ENCODE measurements at places on chromosomes 2 and 18. TPM values are rescaled to one million over a fixed set of nuclear protein-coding genes. Genes with fewer than 3 reads are reported as not detected.

DNA sequence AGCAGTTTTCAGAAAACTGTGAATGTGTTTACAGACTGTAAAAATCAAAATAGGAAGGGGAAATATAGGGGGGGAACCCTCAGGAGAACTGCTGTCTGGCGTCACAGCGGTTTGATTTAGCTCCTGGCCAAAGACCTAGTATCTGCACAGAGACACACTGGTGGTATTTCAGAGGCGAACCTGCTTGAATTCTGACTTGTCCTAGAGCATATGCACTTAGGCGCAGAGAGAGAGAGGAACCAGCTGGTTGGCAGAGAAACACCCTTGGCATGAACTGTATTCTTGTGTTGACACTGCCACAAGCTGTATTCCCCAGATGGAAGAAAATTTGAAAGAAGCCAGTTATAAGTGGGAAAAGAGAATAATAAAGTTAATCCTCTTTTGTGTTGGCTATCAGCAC lies 506.5 kb upstream of the NRP2 start:
- DNase-seq, result no peak
- no peak overlapping the region for H3K4me3 ChIP-seq
- H3K36me3 ChIP-seq, result peaks cover 3% of the 10 kb centered on the region
- H3K4me1 ChIP-seq, result peaks cover 34% of the 10 kb centered on the region

DNA sequence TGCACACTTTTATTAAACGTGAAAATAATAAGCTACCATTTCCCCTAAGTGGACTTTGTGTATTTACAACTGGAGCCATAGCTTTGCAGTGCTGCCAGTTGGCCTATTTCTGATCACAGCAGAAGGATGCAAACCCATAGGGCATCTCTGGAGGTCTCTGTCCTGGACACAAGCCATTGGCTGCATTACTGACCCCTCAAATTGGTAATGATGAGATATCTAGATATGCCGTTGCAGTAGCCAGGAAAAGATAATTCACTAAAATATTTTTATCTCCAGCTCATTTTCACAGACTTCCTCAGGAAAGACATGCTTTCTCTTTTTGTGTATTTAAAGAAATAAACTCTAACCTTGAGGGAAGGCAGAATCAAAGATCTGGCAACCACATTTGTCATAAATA lies 182.5 kb downstream of the TDRD15 start:
- peaks cover 2% of the 10 kb centered on the region for H3K4me1 ChIP-seq
- H3K27ac ChIP-seq, result no peak overlapping the region
- H3K27me3 ChIP-seq, result peaks cover 2% of the 10 kb centered on the region
- no peak overlapping the region for H3K4me3 ChIP-seq

- no peak for DNase-seq
- no peak overlapping the region for H3K27ac ChIP-seq
- H3K4me3 ChIP-seq, result no peak overlapping the region
- H3K4me1 ChIP-seq, result peaks cover 28% of the 10 kb centered on the region
- no peaks in the 10 kb centered on the region for H3K27me3 ChIP-seq
Observed at GRCh38 chr2:196144513-196145126, 26.8 kb downstream of the STK17B start.

- DNase-seq, result no peak
- H3K27me3 ChIP-seq, result no peaks in the 10 kb centered on the region
- peaks cover 65% of the 10 kb centered on the region for H3K4me1 ChIP-seq
- H3K36me3 ChIP-seq, result peaks cover 10% of the 10 kb centered on the region
Observed at GRCh38 chr2:33130544-33130943, 183.8 kb downstream of the LTBP1 start.

GRCh38 chr2:64276417-64277095 lies 132.3 kb upstream of the PELI1 start:
- no peaks in the 10 kb centered on the region for H3K36me3 ChIP-seq
- no peak for DNase-seq
- peak overlapping the region; percentile 81 for H3K27ac ChIP-seq
- H3K4me3 ChIP-seq, result no peak overlapping the region
- H3K4me1 ChIP-seq, result peaks cover 48% of the 10 kb centered on the region
- no peaks in the 10 kb centered on the region for H3K27me3 ChIP-seq

DNA sequence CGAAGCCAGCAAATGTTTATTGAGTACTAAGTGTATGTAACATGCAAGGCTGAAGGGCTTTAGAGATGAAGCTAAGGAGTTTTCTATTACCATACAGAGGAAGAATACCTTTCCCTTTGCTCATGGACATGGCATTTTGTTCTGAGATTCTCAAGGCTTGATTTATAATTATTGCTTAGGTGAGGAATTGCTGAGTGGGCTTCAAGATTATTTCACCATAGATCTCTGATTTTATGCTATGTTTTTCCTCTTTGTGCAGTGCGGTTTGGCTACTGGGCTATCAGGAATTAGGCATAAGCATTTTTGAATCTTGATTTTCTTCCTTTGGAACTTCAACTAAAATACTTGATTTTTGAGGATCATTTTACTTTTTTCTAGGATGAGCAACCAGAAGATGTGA lies 42.5 kb downstream of the VRK2 start:
- no peak overlapping the region for H3K27ac ChIP-seq
- H3K27me3 ChIP-seq, result no peaks in the 10 kb centered on the region
- H3K4me3 ChIP-seq, result no peak overlapping the region
- no peaks in the 10 kb centered on the region for H3K4me1 ChIP-seq

DNA sequence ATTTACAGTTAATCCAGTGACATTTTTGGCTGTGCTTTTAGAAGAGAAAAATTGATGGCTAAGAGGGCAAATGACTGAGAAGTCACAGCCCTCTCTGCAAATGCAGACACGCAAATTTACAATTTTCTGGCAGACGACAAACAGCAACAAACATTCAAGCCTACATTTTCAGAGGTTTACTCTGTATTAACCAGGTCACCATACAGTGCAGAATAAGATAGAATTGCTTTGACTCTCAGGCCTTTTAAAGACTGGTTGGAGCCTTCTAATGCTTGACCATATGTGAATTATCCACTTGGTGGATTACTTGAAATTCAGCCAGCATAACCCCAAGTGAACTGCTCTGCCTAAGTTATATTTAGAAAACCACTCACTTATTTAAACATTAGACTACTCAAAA lies 280.9 kb upstream of the STON1 start:
- H3K36me3 ChIP-seq, result no peaks in the 10 kb centered on the region
- DNase-seq, result no peak
- H3K27me3 ChIP-seq, result no peaks in the 10 kb centered on the region
- H3K4me1 ChIP-seq, result peaks cover 21% of the 10 kb centered on the region

- no peak overlapping the region for H3K4me3 ChIP-seq
- peaks cover 7% of the 10 kb centered on the region for H3K27me3 ChIP-seq
- no peak overlapping the region for H3K27ac ChIP-seq
- no peaks in the 10 kb centered on the region for H3K36me3 ChIP-seq
Observed at GRCh38 chr2:198692907-198693510, 764.7 kb downstream of the SATB2 start.

DNA sequence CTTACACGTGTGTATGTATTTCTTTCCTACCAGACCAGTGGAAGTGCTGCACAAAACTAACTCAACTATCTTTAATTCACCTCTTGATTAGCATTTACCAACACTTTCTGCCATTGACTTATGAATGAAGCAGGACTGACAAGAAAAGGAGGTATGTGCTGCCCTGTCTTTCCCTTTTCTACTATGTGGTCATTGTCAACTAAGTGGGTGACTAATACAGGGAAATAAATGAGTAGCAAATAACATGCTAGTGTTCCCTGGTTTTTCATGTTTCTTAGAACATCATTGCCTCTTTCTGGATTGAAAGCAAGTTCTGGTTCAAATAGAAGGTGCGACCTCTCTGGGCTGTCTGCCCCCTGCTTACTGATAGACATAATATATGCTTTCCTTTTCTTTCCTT lies 58.0 kb downstream of the LINC00305 start:
- DNase-seq, result no peak
- no peak overlapping the region for H3K4me3 ChIP-seq
- no peak overlapping the region for H3K27ac ChIP-seq
- no peaks in the 10 kb centered on the region for H3K36me3 ChIP-seq
- no peaks in the 10 kb centered on the region for H3K4me1 ChIP-seq

- no peaks in the 10 kb centered on the region for H3K36me3 ChIP-seq
- no peak for DNase-seq
- no peak overlapping the region for H3K27ac ChIP-seq
- H3K4me1 ChIP-seq, result no peaks in the 10 kb centered on the region
Observed at GRCh38 chr18:27057519-27058234, 127.4 kb downstream of the CHST9 start.

- H3K4me1 ChIP-seq, result no peaks in the 10 kb centered on the region
- H3K36me3 ChIP-seq, result no peaks in the 10 kb centered on the region
- no peak for DNase-seq
- H3K27me3 ChIP-seq, result no peaks in the 10 kb centered on the region
- no peak overlapping the region for H3K4me3 ChIP-seq
- no peak overlapping the region for H3K27ac ChIP-seq
Observed at GRCh38 chr2:152925547-152926448, 207.4 kb downstream of the ARL6IP6 start.

DNA sequence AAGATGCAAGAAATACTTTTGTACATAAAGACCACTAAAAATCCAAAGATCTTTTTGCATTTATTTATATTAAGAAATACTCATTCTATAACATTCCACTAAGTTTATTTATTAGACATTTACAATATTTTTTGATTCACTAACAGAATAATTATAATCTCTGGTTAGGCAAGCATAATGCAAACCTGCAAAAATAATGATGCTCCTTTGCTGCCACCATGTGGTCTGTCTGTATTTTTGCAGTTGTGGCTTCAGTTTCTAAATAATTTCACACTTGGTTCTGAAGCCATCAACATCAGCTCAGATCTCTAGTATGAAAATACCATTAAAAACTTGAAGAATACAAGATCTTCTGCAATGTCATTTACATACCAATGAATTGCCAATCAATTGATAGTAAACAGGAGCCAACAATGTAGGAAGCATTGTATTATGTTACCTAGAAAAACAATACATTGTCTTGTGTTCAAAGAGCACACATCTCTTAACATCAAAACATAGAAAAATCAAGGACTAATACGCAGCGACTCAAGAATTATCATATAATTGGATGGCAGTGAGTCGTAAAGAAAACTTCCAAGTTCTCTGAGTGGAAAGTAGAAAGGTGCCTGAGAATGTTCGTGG lies 28.8 kb upstream of the WDR75 start:
- H3K27me3 ChIP-seq, result no peaks in the 10 kb centered on the region
- peak overlapping the region; percentile 95 for H3K27ac ChIP-seq
- peaks cover 1% of the 10 kb centered on the region for H3K36me3 ChIP-seq
- DNase-seq, result no peak
- H3K4me3 ChIP-seq, result peak overlapping the region; percentile 5

GRCh38 chr2:160651416-160652200 lies 158.0 kb upstream of the RBMS1 start:
- H3K36me3 ChIP-seq, result no peaks in the 10 kb centered on the region
- H3K4me3 ChIP-seq, result no peak overlapping the region
- no peaks in the 10 kb centered on the region for H3K27me3 ChIP-seq
- DNase-seq, result no peak
- no peak overlapping the region for H3K27ac ChIP-seq
- H3K4me1 ChIP-seq, result peaks cover 6% of the 10 kb centered on the region

- H3K27me3 ChIP-seq, result peaks cover 11% of the 10 kb centered on the region
- H3K36me3 ChIP-seq, result no peaks in the 10 kb centered on the region
- no peak overlapping the region for H3K4me3 ChIP-seq
- DNase-seq, result no peak
Observed at GRCh38 chr2:96525211-96525507, 11.4 kb upstream of the ARID5A start.

DNA sequence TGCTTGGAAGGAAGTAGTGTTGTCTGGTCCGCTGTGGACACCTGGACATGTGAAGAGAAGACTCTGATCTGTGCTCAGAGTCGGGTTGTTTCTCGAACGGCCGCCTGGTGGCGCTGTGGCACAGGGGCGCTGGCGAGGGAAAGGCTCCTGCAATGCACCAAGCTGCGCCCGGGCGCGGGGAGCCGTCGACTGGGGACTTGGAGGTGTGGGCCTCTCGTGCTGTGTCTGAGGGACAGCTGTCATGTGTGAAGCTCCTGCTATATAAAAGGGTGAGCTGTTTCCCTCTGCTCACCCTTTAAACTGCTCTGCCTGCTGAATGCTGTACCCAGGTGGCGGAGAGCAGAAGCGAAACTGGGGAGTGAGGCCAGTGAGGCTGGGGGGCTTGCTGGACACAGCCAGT lies 44.0 kb downstream of the GNAL start:
- no peaks in the 10 kb centered on the region for H3K36me3 ChIP-seq
- H3K4me3 ChIP-seq, result peak overlapping the region; percentile 46
- H3K4me1 ChIP-seq, result no peaks in the 10 kb centered on the region
- DNase-seq, result peak; percentile 92

DNA sequence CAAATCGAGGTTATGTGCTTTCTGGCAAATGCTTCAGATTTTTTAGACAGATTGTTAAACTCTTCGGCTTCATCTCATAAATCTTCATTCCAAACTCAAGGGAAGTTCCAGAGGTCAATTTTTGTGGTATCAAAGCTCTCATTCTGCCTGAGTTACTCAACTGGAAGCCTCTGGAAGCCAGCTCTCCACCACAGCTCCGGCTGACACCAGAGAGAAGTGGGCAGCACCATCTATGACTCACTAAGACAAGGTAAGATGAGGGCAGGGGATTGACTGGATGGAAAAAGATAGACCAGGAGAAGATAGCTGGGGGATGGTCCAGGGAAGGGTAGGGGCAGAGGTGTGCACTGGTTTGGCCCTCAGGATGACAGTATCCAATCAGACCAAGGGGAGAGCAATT lies 137.3 kb upstream of the HNRNPA3 start:
- no peaks in the 10 kb centered on the region for H3K36me3 ChIP-seq
- no peak for DNase-seq
- H3K27me3 ChIP-seq, result peaks cover 10% of the 10 kb centered on the region
- H3K27ac ChIP-seq, result no peak overlapping the region
- H3K4me1 ChIP-seq, result no peaks in the 10 kb centered on the region

- H3K27me3 ChIP-seq, result no peaks in the 10 kb centered on the region
- DNase-seq, result no peak
- no peaks in the 10 kb centered on the region for H3K36me3 ChIP-seq
- no peak overlapping the region for H3K4me3 ChIP-seq
- H3K4me1 ChIP-seq, result peaks cover 62% of the 10 kb centered on the region
- H3K27ac ChIP-seq, result peak overlapping the region; percentile 79
Observed at GRCh38 chr2:237452861-237453260, 34.2 kb upstream of the MLPH start.

DNA sequence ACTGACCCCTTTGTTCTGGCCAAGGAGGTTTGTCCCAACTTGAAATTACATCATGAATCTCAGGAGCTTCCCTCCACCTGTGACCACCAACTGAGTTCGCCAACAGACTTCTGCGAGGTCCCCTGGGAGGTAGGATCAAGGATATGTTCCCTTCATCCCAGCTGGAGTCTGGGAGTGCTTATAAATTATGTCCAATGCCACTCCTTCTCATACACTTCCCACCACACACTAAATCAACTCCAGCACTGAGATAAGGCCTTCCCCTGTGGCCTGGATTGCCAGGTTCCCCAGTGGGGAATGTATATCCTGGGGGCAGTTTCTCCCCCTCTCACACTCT lies 99.2 kb downstream of the RND3 start:
- no peak overlapping the region for H3K4me3 ChIP-seq
- peaks cover 39% of the 10 kb centered on the region for H3K4me1 ChIP-seq
- peak overlapping the region; percentile 87 for H3K27ac ChIP-seq
- H3K36me3 ChIP-seq, result peaks cover 15% of the 10 kb centered on the region
- no peak for DNase-seq

Gene SCN9A
- total RNA-seq, result 6.8 TPM

Gene RAX
- total RNA-seq, result not detected

Gene SNORC
- total RNA-seq, result 1.9 TPM

Gene ZEB2
- 126 TPM for total RNA-seq

Gene ANAPC1
- 33.5 TPM for total RNA-seq

Gene WDR75
- total RNA-seq, result 41.0 TPM

Gene MC2R
- not detected for total RNA-seq

Gene SERPINB12
- total RNA-seq, result not detected
